ENCODE measurements at places on chromosomes 3 and 15. TPM values are rescaled to one million over a fixed set of nuclear protein-coding genes. Genes with fewer than 3 reads are reported as not detected.

Gene PCCB
- 41.7 TPM for total RNA-seq

Gene ITGB5
- total RNA-seq: 2.2 TPM

Gene ATP13A3
- 206 TPM for total RNA-seq

Gene GOLGA8O
- 3.3 TPM for total RNA-seq

Gene SAMMSON
- not detected for total RNA-seq

Gene OIP5
- 15.6 TPM for total RNA-seq

Gene HTR3E
- not detected for total RNA-seq

Gene UBAP1L
- 5.9 TPM for total RNA-seq
